Amygdala (tissue), 56 donors: ENCODE measurements at places on chromosomes 11 and 22.
A peak's percentile ranks its signal among the peaks of the same experiment; 100 is the strongest.

DNA sequence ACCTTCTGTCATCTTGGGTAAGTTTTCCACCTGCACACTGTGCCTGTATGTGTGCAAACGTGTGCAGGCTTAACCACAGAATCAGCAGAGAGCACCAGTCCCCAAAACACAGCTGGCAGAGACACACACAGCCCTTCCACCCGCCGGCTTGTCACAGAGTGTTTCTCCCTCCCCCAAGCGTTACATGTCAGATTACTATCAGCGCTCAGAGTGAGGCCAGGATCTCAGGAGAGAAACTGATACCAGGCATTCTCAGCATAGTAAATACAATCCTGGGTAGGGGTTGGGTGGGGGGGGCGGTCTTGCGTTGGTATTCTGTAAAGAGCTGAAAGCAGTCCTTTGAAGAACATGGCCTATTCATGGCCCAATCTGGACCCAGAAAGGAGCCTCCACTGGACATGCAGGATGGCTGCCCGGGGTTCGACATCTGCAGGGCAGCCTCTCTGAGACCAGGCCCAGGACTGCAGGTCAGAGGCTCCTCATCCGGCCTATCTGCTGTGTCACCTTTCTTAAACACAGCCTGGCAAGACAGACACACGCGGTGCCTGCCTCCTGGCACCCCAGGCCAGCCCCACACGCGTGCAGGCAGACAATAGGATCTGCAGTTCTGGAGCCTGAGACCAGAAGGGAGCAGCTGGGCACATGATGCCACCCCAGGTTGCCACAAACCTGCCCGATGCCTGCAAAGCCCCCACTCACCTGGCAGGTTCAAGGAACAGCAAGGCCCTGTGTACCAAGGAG, 1.7 kb downstream of the OSBPL5 start:
- no peak for DNase-seq

DNA sequence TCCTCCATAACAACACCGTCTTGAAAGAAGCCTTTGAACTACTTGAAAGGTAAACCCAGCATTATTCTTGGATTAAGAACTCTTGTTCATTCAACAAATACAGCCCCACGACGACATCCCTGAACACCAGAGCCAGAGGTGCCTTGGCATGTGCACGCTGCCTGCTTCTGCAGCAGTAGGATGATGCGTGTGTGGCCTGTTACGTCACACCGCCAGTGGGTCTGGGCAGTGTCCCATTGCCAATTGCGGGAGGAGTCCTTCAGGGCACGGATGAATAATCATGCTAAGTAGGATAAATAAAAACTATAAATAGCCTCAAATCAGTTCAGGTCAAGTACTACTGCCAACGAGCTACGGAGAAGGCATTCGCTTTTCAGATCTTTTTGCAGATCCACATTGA, 380.5 kb downstream of the SHANK2 start:
- no peak for DNase-seq

- DNase-seq, result no peak
These were observed 114.4 kb upstream of the BLID start for GRCh38 chr11:122230385-122230755.

DNA sequence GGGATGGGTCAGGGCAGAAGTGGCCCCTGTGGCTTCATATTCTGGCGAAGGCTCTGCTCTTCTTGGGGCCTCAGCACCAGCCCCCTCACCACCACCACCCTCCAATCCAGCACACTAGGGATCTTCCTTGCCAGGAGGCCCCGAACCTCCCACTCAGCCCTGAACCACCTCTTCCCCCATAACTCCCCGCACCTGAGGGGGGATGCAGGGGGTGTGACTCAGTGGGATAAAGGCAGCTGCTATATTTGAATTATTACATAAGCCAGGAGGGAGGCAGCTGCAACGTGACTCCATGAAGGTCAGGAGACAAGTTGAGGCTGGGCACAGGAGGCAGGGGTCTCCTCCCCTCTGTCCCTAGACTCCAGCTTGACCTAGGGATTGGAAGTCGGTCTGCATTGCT, 5.6 kb upstream of the PDE2A start:
- no peak for DNase-seq

DNA sequence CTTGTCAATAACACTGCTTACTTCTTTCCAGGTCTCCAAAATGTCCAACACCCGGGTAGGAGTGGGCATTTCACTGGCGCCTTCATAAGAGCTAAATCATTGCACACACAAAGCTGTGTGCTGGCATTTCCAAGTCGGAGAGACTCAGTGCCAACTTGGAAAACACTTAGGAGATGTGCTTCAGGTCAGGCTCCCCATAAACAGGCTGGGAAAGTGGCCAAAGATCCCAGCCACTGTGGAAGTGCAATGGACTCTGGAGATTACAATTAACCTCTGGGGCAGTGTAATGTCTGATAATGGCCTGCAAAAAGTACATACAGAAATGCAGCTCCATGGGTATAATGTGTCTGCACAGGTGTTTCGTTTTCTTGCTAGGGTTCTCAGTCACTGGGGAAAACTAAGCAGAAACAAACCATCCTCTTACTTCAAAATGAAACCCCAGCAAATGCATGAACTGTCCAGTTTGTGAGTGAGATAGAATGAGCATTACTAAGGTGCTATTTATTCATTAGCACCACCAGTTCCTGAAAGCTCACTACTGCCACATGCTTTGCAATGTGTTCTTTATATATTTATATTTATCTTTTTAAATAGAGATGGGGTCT, 79.0 kb downstream of the ABTB2 start:
- DNase-seq, result no peak

DNA sequence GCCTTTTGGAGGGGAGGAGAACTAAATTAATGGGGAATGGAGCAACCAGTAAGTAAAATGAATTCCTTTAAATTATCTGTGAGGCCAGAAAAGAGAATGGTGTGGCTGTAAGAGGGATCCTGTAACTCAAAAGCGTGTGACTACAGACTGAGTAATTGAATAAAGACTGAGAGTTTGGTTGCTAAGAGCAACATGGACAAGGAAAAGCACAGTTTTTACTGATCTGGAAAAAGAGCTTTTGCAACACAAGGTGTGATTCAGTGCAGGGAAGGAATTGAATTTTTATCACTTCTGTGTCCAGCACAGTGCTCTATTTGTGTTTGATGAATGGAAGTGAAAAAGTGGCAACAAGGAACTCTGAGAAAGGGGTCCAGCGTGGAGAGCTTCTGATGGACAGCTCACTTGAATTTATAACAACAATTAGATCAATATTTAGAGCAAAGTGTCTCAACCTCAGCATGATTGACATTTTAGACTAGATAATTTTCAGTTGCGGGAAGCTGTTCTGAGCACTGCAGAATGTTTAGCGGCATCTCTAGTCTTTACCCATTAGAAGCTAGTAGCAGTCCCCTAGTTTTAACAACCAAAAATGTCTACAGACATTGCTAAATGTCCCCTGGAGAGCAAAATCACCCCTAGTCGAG, 202.8 kb upstream of the BDNF start:
- no peak for DNase-seq

DNA sequence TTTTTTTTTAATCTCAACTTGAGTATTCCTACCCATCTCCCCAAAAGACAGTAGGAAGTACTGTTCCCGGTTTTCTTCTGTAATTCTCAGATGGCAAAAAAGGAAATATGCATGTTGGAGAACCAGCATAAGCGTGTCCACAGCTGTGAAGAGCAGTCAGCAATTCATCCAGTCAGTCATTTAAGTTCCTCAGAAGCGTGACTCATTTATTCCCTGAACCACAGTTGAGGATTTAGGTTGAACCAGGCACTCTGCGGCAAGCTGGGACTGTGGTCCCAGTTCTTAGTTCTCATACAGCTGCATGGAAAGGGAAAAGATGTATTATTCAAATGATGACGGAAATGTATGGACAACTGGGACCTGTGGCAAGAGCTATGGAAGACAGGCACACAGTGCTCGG, 61.0 kb upstream of the MYO18B start:
- DNase-seq, result no peak

GRCh38 chr11:34168642-34169420, 63.4 kb downstream of the NAT10 start:
- no peak for DNase-seq

DNA sequence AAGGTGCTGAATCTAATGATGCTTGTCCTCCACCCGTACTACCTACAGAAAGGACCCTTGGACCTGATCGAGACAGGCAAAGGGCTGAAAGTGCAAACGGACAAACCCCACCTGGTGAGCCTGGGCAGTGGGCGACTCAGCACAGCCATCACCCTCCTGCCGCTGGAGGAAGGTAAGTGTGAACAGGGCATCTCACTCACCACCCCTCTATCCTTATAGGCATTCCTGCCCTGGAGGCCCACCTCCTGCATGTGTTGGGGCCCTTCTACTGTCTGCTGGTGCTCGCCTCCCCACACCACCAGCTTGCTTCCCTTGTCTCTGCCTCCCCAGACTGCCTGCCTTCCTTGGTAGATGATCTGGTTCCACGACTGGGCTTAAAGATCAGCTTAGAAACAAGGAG, 7.1 kb downstream of the PHLDB1 start:
- no peak for DNase-seq

DNA sequence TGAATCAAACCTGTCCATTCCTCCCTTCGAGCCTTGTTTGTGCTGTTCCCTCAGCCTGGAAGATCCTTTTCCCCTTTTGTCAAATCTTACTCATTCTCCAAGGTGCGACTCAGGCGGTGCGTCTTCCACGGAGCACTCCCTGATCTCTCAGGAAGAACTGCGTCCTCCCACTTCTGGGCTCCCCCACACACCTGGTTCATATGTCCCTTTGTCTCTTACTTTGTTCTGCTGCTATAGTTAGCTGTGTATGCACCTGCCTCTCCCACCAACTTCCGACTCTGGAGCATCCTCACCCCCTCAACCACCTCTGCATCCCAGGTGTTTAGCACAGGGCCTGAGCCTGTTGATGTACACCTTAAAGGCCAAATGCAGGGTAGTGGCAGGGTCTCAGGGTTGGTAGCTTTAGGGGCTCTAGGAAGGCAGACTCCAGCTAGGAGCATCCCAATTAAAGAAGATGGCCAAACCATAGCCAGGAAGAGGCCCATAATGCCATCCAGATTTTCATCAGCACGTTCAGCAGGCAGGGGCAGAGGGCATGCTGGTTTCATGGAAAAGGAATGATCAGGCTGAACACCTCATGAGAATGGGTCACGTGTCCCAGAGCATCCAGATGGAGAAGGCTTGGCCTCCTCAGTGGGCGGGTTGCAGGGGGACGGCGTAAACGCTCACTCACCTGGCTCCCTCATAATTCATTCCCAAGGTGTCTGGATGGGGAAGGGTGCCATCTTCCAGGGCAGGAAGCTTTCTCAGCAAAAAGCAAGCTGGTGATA, 20.1 kb downstream of the PTPN5 start:
- no peak for DNase-seq

- no peak for DNase-seq
These were observed 79.0 kb downstream of the BUD13 start for GRCh38 chr11:116693593-116694348.

DNA sequence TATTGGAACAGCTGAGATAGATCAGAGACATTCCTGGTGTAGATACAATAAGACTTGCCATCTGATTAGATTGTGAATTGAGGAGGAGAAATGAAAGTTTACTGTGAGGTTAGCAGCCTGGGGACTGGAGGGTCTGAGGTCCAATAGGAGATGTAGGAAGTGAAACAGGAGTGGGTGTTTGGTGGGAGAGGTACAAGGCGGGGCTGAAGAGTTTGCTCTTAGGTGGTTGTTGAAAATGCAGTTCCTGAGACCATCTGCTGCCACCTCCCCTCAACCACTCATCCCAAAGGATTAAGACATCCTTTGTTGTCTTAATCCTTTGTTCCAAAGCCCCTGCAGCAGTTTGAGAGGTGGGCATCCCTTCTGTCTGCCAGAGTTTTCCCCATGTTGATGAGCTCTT, 14.8 kb downstream of the PIWIL4 start:
- DNase-seq, result no peak

- no peak for DNase-seq
These were observed 16.0 kb downstream of the ZMAT5 start for GRCh38 chr22:29750559-29751538.

GRCh38 chr22:26904483-26904882, 247.1 kb downstream of the MIAT start:
- DNase-seq, result no peak

DNA sequence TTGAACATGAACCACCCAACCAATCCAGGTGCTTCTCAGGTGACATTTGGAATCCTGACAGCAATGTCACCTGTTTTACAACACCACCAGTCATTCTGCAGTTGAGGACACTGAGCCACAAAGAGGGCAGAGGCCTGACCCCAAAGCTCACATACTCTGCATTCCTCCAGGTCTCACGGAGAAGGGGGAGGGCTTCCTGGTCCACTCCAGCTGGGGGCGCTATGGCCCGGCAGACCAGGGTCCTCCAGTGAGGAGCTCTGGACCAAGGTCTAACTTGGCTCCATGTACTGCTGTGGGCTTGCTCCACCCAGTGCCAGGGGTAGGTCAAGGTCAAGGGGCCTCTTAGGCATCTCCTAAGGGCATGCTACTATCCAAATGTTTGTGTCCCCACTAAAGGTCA, 1.5 kb upstream of the PNPLA3 start:
- no peak for DNase-seq

GRCh38 chr22:44906248-44906936, 103.4 kb downstream of the PHF21B start:
- no peak for DNase-seq

- no peak for DNase-seq
These were observed 4.9 kb downstream of the HSD17B12 start for GRCh38 chr11:43685440-43685839.

DNA sequence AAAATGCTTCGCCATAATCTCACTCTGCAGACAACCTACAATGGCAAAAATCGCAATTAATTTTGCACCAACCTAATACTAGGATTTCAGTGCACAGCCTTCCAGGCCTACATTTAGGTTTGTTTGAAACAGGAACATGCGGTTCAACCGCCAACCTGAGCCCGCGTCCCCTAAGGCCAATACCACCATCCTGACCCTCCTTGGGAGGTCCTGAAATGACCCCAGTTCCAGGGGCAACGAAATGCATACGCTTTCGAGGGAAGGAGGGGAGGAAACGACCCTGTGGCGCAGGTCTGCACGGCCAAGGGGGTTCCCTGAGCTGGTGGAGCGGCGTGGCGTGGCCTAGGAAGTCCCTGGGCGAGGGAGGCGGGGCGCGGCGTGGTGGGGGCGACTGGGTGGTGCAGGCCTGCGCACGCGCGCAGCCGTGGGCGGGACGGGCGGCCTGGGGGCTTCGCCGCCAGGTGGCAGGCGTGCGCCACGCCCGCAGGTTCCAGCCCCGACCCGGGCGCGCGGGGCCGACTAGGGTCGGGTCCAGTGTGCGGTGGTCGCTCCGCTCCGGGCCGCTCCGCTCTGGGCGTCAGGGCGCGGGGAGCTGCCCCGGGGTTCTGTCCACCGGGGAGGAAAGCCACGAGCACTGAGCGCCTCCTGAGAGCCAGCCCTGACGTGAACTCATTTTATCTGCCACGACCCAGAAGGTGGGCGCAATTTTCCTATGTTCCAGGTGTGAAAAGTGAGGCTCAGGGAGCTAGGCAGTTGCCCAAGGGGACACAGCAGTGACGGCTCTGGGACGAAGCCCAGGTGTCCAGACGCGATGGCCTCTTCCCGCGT, 94.1 kb downstream of the SWAP70 start:
- DNase-seq, result peak; percentile 76

GRCh38 chr11:46890665-46891064, 27.7 kb downstream of the LRP4 start:
- no peak for DNase-seq

GRCh38 chr11:57598831-57599155, 1.3 kb downstream of the SERPING1 start:
- DNase-seq, result no peak

- DNase-seq, result no peak
These were observed at the start of gene AHNAK for GRCh38 chr11:62546244-62546928. TSS of gene AHNAK (minus strand) at chr11:62546806. CDS start at chr11:62536098, 10,708 bp downstream.
